ENCODE measurements at places on chromosomes 2 and 18.

DNA sequence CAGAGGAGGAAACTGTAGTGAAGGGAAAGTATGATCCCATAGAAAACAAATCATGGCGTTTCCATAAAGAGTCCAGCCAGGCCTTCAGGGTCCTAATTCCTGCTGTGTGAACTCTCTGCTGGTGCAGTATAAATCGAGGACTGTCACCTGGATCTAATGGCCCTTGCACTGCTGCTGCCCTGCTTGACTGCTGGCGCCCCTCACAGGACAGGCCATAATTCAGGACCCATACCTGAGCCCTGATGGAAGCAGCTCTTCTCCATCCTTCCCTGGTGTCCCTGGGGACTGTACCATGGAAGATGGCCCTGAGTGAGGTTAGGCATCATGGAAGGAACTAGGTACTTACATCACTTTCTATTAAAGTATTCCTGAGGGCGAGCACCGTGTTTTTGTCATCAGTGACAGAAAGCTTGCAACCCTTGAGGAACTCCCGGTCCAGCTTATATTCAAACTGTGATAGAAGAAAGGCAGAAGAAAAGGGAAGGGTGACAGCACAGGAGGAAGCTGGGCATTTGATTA, 116.9 kb downstream of the RIF1 start:
- no peak for DNase-seq

- DNase-seq, result no peak
These were observed 33.9 kb downstream of the CNGA3 start for GRCh38 chr2:98380203-98380535.

DNA sequence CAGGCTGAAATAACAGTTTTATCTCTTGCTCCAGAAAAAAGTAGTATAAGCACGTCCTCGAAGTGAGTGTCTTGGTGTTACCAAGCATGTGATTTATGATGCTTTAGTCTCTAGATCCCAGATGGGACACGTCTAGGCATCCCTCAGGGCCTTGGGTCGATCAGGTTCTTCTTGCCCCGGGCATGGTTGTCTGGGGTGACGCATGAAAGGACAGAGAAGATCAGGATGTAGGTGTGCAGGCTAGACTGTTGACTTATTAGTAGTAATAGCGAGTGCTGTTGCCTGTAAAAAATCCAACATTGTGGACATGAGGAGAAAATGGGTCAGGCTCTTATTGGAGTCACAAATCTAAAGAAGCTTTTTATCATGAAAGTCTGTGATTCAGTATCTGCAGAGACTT, 94.0 kb upstream of the NFU1 start:
- no peak for DNase-seq

- no peak for DNase-seq
These were observed 34.5 kb downstream of the FARP2 start for GRCh38 chr2:241390301-241391206.

DNA sequence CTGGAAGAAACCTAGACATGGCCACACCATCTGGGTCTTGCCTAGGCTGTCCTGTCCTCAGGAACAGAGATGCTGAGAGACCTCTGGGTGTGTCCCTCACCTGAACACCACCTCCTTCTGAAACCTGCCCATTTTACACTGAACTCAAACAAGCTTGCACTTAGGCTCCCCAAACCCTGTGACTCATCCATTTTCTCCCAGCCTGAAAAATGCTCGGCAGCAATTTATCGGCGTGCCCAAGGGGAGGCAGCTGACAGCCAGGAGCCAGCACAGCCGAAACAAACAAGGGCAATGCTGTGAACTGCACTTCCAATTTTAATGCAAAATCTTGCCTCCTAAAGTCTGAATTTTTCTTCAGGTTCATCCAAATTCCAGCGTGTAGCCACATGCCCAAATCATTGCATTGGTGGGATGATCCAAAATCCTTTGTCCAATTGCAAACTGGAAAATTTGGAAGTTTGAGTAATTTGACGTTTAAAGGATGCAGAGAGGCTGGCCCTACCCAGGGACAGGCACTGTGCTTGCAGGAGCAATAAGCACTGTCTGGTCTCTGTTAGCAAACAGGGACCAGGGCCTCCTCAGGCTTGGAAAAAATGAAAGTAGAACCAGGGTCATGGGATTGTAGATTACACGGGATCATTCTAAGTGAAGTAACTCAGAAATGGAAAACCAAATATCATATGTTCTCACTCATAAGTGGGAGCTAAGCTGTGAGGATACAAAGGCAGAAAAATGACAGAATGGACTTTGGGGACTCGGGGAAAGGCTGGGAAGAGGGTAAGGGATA, 67.7 kb downstream of the GALNT14 start:
- DNase-seq, result no peak

- DNase-seq, result no peak
These were observed 711 bp upstream of the ATOH8 start for GRCh38 chr2:85753035-85753524.

DNA sequence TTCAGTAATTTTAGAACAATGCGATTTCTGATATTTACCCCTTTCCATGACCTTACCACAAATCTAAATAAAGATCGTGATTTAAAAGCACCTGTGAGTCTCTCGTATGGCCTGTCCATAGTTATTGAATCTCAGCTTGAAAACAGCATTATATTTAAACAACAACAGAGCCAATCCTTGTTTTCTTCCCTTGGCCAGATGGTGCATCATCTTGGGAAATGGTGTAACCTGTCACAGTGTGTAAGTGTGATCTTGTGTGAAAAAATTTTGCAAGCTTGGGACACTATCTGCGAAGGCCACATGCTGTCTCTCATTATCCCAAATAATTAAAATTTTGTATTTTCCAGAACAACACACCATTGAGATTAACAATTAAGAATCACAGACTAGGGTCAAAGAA, 262.7 kb upstream of the SPHKAP start:
- no peak for DNase-seq

- no peak for DNase-seq
These were observed 49.3 kb downstream of the ST3GAL5 start for GRCh38 chr2:85839461-85839860.

GRCh38 chr2:233643128-233643527, 6.9 kb downstream of the UGT1A10 start:
- DNase-seq, result no peak

GRCh38 chr2:73984203-73984921, at the start of gene TET3:
Gene TET3, plus strand, starts transcription at chr2:73984910. Its CDS starts 1,494 bp downstream, at chr2:73986404.
- DNase-seq, result no peak

DNA sequence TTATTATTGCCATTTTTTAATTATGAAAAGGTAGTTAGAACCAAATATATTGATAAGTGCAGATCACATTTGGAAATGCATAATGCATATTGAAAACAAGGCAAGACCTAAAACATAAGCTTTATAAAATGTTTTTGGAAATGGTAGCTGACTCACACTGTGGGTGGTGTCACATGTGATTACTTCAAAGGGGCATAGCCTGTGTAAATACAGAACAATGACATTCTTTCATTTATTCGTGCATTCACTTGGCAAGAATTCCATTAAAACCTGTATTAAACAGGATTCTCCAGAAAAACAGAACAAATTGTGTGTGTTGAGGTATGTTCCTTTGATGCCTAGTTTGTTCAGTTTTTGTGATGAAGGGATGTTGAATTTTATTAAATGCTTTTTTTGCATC, 427.3 kb upstream of the ST6GAL2 start:
- DNase-seq, result no peak

DNA sequence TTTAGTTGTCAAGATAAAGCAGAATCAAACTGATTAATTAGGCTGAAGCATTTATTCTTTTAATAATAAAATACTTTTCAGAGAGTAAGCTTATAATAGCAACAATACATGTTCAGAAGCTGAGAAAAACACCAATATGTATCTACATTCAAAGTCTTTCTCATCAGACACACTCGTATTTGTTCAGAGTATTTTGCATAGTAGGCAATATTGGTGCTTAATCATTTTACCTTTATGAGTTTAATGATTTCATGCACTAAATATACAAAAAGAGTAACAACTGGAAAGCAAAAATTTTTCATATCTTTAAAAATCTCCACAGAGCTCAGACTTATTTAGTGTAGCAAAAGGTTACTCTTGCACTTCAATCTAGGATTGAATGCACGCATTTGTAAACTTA, 313.9 kb downstream of the ZEB2 start:
- DNase-seq, result no peak

- DNase-seq, result no peak
These were observed 141.1 kb upstream of the HNMT start for GRCh38 chr2:137823196-137823595.

GRCh38 chr18:37986665-37987064, 421.1 kb upstream of the CELF4 start:
- no peak for DNase-seq
